ENCODE measurements at places on chromosomes 1 and 21.

- DNase-seq, result no peak
These were observed 27.5 kb downstream of the LRRC8C start for GRCh38 chr1:89660224-89661061.

- DNase-seq, result no peak
These were observed 639.7 kb upstream of the USP24 start for GRCh38 chr1:55854911-55855310.

- no peak for DNase-seq
These were observed 8.7 kb downstream of the PLXNA2 start for GRCh38 chr1:208235356-208235981.

- no peak for DNase-seq
These were observed 433 bp downstream of the TMEM200B start for GRCh38 chr1:29123053-29123886.

GRCh38 chr21:43733529-43734071, 14.7 kb downstream of the PDXK start:
- DNase-seq, result no peak

GRCh38 chr21:37447288-37447936, 80.8 kb downstream of the DYRK1A start:
- no peak for DNase-seq

DNA sequence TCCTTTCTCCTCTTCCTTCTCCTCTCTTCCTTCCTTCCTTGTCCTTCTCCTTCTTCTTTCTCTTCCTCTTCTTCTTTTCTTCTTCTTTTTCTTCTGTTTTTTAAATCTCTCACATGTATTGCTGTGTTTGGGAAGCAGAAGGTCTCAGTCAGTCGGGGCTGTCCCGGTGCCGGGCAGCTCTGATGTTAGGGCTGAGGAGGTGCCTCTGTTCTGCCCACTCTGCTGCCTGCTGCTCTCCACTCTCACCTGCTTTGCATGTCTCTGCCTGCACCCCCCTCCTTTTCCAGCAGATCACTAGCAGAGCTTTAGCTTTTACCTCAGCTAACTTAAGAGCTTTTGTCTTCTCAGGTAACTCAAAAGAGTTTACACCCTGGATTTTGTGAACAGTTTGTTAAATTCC, 276.6 kb downstream of the CHRM3 start:
- no peak for DNase-seq

- DNase-seq, result no peak
These were observed 44.5 kb upstream of the DISP3 start for GRCh38 chr1:11434501-11434900.

DNA sequence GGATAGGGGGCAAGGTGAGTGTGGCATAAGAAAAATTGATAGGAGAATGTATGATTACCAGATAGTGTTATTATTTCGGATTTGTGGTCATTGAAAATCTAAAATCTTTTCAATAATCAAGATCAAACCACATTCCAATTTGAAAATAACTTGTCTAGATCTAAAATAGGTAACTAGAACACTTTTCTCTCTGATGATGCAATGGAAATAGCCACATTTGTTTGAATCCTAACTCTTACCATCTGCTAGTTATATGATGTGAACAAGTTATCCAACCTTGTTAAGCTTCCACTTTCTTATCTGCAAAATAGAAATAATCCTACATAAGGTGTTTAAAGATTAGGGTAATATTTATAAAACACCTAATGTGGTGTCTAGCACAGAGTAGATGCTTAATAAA, 3.8 kb downstream of the BTF3L4 start:
- no peak for DNase-seq

DNA sequence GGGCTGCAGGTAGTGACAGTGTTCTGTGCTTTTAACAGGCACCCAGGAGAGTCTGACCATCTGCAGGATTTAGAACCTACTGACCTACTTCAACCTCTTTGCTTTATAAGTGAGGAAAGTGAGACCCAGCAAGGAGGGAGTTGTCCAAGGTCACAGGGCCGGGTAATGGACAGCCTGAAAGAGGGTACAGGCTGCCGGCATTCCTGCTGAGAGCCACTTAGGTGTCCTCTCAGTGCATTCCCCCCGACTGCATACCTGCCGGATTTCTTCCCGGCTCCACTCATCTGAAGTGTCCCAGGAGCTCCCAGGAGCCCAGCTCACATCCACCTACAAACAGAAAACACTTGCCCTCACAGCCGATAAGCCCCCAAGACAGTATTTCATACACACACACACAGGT, 13.9 kb downstream of the PHLDA3 start:
- no peak for DNase-seq
